ENCODE measurements at places on chromosomes 5 and 9.

- DNase-seq: no peak
Measured at GRCh38 chr9:10260501-10260900, 352.3 kb downstream of the PTPRD start.

DNA sequence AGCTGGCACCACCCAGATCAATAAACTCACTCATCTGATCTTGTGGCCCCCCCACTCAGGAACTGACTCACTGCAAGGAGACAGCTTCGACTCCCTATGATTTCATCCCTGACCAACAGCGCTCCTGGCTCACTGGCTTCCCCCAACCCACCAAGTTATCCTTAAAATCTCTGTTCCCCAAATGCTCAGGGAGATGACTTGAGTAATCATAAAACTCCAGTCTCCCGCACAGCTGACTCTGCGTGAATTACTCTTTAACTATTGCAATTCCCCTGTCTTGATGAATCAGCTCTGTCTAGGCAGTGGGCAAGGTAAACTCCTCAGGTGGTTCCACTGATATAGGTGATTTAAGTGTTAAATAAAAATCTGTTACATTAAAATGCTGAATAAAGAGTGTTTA is 1.9 kb upstream of the TRIM32 start:
- no peak for DNase-seq

- DNase-seq: no peak
Measured at GRCh38 chr9:123475407-123475806, 119.4 kb downstream of the CRB2 start.

- no peak for DNase-seq
Measured at GRCh38 chr5:81852291-81853029, 101.6 kb upstream of the SSBP2 start.

- no peak for DNase-seq
Measured at GRCh38 chr9:130042885-130043653, at the start of gene FNBP1. TSS of gene FNBP1 (minus strand) at chr9:130043189. CDS start at chr9:130042975, 214 bp downstream.

- DNase-seq: no peak
Measured at GRCh38 chr5:172543484-172544298, 89.4 kb upstream of the SH3PXD2B start.

DNA sequence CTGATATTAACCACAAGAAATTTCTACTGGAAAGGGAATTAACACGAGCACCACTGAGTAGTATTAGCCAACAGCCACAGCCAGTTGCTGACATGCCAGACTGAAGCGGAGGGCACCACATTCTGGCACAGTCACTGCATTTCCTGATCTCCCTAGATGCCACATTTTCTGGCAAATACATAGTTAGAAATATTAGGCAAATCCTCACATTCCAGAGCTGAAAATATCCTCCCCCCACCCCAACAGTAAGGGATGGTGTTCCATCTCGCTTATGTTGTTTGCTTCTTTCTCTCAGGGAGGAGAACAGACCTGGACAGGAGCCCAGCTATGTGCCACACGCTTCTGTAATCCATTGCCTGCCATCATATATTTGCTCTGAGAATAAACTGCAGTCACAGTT is 32.8 kb upstream of the MCTP1 start:
- no peak for DNase-seq

GRCh38 chr9:110076894-110077725 is 130.8 kb downstream of the C9orf152 start:
- DNase-seq: no peak

DNA sequence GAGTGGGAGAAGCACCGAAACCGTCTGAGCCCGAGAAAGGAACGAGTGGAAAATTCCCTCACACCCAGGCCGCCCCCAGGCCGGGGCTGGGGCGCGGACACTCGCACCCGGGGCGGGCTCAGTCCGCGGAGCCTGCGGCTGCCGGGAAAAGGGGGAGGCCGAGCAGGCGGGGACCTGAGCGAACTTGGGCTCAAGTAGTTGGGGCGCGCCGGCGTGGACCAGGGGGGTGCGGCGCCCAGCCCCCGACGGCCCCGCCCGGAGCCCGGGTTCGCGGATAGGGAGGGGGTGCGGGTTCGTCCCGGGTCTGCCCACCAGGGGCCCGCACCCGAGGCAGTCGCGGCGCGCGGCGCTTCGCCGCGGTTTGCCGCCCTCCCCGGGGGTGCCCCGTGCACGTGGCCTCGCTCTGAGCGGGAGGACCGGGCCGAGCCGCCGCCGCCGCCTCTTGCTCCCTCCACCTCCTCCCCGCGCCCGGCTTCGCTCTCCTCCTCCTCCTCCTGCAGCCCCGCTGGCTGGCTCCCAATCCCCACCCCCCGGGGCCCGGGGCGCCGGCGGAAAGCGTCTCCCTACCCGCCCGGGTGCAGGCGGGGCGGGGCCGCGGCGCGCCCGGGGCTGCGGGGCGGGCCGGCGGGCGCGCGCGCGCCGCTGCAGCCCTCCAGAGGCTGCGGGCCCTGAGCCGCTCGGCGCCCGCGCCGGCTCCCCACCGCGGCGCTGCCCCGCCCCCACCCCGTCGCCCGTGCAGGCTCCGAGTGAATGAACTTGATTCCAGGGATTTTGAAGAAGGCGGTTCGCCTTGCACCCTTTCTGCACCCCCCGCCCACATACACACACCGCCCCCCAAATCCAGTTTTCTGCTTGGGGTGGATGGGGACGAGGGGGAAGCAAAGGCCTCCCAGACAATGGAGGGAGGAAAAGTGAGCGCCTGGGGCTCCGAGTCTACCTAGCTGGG is 1.3 kb upstream of the NFIB start:
- DNase-seq: no peak

- no peak for DNase-seq
Measured at GRCh38 chr9:38344566-38345324, 47.8 kb upstream of the ALDH1B1 start.

Measured in esophagus squamous epithelium (tissue), 5 donors.